Dermis microvascular lymphatic vessel endothelial cell (primary cell): ENCODE measurements at places on chromosomes 11 and 22. TPM values are rescaled to one million over a fixed set of nuclear protein-coding genes. Genes with fewer than 3 reads are reported as not detected.

- no peak for DNase-seq
Measured at GRCh38 chr11:12215181-12215593, 104.8 kb downstream of the MICAL2 start.

DNA sequence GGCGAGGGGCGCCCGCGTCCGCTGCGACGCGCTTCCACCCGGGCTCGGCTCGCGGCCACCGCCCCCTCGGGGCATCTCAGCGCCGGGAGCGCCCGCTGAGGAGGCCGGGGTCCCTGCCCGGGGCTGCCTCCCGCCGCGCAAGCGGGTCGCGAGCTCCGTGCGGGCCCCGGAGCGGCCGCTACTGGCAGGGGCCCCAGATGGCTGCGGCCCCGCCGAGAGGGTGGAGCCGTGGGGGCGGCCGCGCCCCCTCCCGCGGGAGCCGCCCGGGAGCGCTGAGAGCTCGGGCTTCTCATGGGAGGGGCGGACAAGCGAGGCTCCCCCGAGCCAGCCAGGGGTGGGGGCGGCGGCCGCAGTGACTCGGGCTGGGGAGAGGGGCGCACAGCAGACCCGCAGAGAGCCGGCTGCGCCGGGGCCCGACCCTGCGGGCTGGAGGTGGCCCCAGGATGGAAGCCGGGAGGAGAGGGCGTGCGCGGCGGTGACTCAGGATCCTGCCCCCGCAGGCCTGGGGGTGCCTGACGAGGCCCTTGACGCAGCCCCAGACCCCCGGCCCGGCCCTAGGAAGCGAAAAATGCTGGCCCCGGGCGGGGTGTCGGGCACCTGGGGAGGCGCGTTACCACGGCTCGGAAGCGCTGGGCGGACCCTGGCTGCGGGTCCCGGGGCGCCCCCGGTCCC lies 603 bp upstream of the ZFTA start:
- DNase-seq = peak; percentile 50

The DCDC1 gene
- total RNA-seq = under 0.01 TPM in 2 replicates

GRCh38 chr11:109362059-109362458 lies 59.9 kb upstream of the C11orf87 start:
- DNase-seq = no peak

DNA sequence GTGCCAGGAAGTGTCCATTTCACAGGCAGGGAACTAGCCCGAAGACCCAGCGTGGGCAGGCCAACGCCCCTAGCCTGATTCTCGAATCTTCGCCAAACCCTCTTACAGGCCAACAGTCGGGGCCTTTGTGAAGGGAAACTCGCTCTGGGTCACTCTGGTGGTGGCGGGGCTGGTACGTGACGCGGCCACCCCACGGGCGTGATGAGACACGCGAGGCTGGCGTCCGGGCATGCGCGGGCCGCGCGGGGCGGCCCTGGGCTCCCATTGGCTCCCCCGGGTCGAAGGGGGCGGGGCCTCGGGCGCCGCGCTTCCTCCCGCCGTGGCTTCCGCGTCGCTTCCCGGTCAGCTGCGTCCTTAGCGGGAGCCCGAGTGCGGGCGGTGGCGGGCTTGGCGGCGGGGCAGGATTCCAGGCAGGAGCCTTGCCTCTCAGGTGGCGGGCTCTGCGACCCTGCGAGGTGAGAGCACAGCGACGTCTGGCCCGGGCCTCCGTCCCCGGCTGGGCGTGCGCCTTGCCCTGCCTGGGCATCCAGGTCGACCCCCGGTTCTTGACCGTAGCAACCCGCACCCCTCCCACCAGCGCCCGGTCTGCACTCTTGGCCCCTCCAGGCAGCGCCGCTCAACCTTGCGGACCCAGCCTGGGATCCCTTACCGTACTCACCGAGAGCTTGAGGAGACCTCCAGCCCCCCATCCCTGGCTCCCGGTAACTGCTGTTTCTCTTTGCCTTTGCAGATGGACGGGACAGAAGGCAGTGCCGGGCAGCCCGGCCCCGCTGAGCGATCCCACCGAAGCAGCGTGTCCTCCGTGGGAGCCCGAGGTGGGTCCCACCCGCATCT lies at the start of gene FRMD8:
TSS of gene FRMD8 (plus strand) at position 331 of the 834 bp plus-strand sequence. CDS start at position 731, 400 bp downstream.
- DNase-seq = peak; percentile 47

DNA sequence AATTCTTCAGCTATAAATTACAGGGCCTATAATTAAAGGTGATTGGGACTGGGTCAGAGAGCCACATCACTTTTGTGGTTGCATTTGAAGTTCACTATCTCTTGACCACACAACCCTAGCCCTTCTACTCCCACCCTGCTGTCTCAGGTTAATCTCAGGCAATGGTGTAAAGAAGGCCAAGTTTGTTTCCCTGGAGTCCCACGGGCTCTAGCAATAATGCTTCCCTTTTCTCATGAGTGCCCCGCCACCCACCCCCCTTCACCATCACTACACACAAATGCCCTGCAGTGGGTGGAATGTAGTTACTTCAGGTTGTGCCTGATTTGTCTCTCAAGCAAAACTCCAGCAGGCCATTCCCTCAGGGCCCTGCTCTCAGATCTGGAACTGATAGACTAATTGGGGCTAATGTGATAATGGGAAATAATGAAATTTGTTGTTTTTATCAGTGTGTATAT lies 1.8 kb upstream of the EHF start:
- DNase-seq = no peak

The MFRP gene
- not detected in 2 replicates for total RNA-seq

The FAM227A gene
- 0.26 and 0.38 TPM in 2 replicates for total RNA-seq

DNA sequence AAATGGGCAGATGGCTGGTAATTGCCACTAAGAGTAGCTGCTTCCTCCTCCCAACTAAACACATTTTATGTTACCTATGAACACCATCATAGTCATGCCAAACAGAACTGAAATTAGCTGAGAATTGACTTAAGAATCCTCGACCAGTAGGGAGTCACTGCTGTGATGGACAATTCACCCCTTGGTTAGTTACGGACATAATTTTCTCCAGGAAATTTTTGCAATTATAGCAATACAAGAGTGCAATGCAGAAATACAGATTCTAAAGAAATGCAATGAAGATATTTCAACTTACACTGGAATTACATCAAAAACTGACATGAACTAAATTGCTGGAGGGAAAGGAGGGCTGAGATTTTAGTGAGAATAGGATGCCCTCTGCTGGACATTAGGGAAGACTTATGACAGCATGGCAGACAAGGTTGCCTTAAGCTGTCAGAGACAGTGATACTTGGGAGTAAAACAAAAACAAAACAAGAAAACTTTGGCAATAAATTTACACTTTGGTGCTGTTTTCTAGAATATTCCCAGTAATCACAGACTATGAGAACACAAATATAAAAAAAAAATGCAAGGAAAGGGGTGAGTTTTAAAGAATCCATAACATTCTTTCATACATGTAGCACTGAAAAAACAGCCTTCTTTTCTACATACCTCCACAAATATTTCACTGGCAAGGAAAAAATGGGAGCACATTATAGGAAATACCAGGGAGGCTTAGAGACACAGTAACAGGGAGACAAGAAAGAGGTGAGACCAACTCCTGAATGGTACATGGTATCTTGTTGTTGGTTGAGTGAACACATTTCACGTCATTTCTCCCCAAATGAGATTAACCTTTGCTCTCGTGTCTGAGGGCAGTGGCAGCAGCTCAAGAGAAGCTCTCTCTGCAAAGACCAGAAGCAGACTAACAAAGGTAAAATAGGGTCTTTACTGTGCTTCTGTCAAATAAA lies 11.2 kb upstream of the PPP2R1B start:
- peak; percentile 71 for DNase-seq
